ENCODE measurements at places on chromosomes 5 and 9. TPM values are rescaled to one million over a fixed set of nuclear protein-coding genes. Genes with fewer than 3 reads are reported as not detected.
A peak's percentile ranks its signal among the peaks of the same experiment; 100 is the strongest.

The CCNI2 gene
- total RNA-seq, result 9.1 TPM

The WNT8A gene
- total RNA-seq, result not detected

The CXCL14 gene
- not detected for total RNA-seq

The S100Z gene
- 0.48 TPM for total RNA-seq

The ARID3C gene
- 0.44 TPM for total RNA-seq

The ATP6V1G1 gene
- 48.2 TPM for total RNA-seq

The SNCAIP gene
- not detected for total RNA-seq

The PRLR gene
- not detected for total RNA-seq

- no peak for DNase-seq
These were observed 1.8 kb downstream of the DPP7 start for GRCh38 chr9:137112564-137113384.

GRCh38 chr9:35732800-35733541 is 505 bp downstream of the CREB3 start:
- peak; percentile 20 for DNase-seq

- no peak for DNase-seq
These were observed 563 bp upstream of the FGF10 start for GRCh38 chr5:44389823-44390143.

DNA sequence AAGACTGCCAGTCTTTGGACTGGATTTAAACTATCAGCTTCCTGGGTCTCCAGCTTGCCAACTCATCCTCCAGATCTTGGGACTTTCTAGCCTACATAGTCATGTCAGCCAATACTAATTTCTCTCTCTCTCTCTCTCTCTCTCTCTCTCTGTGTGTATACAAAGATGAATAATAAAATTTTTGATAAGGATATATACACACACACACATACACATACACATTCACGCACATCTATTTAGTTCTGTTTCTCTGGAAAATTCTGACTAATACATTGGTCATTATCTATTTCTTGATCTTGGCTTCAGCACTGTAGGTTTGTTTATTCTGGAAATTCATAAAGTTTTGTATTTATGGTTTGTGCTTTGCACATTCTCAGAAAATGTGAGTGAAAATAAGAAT is 1606.2 kb upstream of the NUDT12 start:
- DNase-seq, result no peak

DNA sequence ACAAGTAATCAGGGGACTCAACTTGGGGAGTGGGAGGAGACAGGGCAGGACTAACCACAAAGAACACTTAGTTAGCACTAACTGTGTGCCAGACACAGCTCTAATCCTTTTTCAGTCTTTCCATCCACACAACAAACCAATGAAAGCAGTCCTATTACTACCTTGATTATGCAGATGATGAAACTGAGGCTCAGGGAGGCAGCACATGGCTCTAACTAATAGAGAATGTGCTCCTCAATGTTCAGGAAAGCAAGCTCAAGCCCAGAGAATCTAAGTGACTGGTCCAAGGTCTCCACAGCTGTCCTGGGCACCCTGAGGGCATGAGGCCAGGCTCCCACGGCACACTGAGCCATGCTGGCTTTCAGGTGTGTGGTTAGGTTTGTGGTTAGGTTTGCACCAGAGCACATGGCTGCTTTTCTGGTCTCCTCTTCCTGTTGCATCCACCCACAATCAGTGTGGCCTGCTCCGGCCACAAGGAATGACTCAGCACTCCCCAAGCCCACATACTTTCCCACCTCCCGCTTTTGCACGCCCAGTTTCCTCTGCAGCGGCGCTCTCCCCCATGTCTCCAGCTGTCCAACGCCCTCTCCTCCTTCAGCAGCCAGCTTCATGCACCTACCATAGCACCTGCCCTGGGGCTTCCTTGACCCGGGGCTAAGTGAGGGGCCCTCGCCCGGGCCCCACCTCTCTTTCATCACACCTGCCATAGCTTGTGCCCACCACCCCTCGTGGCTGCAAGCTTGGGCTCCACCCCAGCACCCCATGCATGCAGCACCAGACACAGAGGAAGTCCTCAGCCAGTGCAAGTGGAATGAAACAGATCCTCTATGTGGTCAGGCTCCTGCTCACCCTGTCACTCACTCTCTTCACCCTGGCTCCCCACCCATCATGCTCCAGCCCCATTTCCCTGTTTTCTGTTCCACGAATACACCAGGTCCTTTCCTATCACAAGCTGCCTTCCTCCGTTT is 133.1 kb downstream of the GABBR2 start:
- no peak for DNase-seq

DNA sequence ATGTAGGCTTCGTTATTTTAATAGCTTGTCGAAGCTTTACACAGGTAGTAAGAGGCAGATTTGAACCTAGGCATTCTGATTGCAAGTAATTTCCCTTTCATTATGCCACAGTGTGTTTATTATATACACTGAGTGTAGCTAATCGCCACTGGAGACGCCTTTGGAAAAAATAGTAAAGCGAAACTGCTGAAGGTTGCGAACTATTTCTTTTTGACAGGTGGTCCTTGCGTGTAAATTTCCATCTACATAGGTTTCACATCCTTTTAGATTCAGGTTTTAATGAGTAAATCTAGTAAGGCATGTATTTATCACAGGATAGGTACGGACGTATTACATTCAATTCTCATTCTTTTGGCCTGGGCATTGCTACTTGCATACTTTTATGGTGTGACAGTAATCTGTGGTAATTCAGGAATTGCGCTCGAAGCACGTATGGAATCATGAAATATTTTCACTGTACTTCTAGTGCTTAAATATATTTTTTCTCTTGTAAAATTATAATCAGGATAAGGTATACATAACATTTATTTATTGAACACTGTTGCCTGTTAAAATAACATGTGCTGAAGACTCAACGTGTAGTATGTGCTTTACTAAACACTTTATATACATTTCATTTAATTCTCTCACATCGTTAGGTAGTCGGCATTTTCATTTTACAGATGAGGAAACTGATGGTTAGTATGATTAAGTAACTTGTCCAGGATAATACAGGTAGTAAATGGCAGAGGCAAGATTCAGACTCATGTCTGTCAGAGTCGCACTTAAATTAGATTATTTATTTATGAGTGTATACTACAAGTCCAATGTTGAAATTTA is 1.8 kb downstream of the MARCHF6 start:
- DNase-seq, result peak; percentile 21

DNA sequence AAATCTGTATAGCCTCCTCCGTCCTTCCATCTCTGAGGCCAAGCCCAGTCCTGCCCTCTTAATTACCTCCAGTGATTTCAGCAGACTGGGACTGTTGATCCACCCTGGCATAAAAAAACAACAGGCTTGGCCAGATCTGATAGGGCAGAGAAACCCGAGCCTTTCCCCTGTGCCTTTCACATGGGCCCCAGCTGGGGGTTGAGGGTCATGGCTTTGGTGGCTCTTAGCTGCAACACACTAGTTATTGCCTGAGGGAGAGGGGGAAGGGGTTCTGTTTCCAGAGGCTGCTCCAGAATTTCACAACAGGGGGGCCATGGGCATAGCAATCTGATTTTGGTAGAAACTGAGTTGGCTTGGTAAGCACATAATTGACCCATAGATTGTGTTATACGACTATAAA is 21.2 kb upstream of the PANK3 start:
- DNase-seq, result no peak

- no peak for DNase-seq
These were observed 48.2 kb downstream of the ERMP1 start for GRCh38 chr9:5784526-5785315.

- no peak for DNase-seq
These were observed 225.4 kb upstream of the DAB2 start for GRCh38 chr5:39650008-39650762.

- no peak for DNase-seq
These were observed 302.2 kb downstream of the ISL1 start for GRCh38 chr5:51685419-51685818.

DNA sequence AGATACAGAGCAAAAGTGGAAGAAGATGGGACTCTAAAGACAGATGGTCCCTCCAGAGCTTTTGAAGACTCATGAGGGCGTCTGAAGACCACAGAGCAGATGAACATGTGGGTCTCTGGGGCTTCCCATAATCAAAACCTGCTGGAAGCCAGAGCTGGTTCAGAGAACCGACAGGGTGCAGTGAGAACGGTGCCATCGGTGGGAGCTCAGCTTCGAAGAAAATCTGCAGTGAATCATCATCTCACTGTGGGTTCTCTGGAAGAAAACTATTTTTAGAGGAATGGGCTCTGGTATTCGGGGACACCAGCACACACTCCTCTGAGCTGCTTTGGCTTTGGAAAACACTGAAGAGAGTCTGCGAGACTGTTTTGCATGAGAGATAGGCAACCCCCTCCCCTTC is 222.4 kb upstream of the PANK3 start:
- no peak for DNase-seq

DNA sequence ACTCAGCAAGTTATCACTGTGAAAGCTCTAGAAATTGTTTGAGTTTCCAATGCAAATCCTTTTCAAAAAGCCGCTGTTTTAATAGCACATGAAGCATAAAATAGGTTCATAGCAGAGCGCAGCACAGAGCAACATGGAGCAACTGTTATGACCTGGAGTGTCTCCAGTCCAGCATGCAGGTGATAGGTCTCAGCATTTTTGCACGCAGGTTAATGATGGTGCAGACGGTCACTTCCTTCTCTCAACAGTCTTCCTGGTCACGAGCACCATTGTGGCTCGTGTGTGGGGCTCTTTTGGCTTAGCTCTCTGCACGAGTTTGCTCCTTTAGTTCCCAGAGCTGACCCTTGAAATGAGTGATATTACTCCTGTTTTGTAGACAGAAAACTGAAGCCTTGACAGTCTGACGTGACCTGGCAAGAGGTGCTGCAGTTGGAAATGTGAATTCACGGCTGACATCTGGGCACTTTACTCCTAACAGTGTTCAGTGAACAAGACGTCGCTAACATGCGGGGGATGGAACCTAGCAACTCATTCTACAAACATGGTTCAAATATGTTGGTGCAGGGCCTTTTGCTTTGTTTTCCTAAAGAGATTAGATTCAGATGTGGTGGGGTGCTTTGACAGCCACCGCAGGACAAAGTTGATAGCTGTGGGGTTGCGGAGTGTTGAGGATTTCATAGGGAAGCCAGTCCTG is 10.0 kb downstream of the TENT4A start:
- DNase-seq, result no peak

DNA sequence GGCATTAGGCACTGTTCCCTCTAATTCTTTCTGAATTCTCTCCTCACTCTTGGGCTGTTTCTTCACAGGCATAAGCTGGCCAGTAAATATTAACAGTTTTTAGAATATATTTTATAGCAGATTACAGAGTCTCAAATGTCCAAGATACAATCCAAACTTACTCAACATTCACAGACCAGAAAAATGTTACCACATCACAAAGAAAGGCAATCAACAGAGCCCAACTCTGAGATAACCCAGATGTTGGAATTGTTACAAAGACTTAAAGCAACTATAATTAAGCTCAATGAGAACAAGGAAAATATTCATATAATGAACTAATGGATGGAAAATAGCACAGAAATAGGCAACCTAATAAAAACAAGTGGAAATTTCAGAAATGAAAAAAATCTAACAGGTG is 401.1 kb upstream of the RGMB start:
- DNase-seq, result no peak

DNA sequence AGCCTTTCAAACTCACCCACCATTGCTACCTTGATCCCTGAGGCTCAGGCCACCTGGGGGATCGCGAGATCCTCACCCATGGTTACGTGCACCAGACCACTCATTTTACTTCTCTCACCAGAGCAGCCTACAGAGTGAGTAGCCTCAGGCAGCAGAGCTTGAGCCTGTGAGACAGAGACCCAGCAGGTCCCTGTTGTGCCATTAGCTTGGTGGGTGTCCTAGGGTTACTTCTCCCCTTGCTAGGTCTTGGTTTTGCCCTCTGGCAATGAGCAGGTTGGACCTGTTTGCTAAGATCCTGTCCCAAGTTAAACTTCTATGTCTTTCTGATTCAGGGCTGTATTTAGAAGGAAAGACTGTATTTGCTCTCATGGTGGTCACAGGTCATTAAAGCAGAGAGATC is 21.8 kb downstream of the WHRN start:
- DNase-seq, result no peak

DNA sequence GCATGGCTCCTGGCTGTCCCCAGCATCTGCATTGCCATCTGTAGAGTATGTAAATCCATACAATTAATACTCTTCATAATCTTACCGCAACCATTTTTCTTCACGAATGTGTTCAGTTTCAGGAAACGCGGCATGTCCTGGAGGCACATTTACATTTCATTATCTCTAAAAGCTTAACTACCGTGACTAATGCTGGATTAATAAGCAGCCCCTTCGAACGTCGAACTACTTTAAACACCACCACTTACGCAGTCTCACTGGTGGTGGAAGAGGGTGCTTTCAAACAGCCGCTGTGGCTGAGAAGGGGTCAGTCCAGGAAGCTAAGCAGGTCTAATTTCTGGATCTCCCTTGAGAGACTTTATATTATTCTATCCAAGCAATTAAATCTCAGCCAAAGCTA is 85.6 kb downstream of the C5orf15 start:
- no peak for DNase-seq

GRCh38 chr9:127574072-127574993 is 37.7 kb upstream of the STXBP1 start:
- DNase-seq, result no peak

DNA sequence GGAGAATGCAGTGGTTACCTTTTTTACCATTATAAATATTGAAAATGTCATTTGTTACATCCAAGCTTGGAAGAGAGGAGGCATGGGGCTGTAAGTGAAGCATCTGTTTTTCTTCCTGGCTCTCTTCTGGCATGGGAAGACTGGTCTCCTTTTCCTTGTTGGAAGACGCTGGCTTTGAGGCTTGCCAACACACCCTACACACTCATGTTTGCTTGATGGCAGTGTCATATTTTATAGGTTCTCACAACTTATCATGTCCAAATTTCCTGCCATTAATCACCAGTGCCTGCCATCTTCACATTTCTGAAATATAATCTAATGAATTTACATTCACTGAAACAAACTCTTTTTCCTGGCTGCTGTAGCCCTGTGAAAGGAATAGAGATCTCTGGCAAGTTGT is 252.9 kb downstream of the MAN2A1 start:
- DNase-seq, result no peak

DNA sequence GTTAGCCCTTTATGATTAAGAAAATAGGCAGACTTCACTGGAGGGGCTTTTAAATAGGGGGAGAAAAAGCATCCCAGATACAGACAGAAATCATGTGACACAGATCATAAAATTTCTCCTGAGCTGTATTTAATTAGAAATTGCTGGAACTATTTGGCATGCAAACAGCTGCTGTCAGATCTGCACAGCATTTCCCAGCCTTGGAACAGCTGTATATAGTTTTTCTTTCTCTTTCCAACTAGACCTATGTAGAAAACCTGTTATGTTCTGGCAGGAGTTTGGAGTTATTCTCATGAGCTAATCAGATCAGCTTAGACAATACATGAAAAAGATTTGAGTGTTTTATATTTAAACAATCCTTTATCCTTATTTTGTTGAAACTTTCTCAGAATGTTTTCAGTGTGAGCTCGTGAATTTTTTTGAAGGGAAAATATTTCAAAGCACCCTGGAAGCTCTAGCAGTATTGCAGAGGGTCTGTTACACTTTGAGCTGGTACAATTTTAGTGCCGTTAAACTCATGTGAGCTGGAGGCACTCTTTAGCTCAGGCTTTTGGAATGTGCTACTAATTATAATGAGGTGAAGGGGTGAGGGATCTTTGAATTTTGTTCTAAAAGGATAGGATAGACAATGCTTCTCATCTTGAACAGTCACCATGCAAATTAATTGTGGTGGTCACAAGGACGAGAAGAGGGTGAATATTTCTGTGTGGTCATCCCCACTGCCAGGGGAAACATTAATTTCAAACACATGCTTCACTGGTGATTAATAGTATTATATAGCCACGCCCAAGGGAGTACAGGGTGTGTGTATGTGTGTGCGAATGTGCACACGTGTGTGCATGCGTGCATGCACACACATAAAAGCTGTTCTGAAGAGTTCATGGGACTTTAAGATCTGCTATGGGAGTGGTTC is 239.4 kb upstream of the FBXL7 start:
- DNase-seq, result no peak

GRCh38 chr5:158154226-158155005 is 295.5 kb upstream of the CLINT1 start:
- DNase-seq, result no peak
